CD4-positive, alpha-beta T cell treated with Interleukin-17A for 1 hour (primary cell): ENCODE measurements at places on chromosomes 12 and 14.
A peak's percentile ranks its signal among the peaks of the same experiment; 100 is the strongest.

DNA sequence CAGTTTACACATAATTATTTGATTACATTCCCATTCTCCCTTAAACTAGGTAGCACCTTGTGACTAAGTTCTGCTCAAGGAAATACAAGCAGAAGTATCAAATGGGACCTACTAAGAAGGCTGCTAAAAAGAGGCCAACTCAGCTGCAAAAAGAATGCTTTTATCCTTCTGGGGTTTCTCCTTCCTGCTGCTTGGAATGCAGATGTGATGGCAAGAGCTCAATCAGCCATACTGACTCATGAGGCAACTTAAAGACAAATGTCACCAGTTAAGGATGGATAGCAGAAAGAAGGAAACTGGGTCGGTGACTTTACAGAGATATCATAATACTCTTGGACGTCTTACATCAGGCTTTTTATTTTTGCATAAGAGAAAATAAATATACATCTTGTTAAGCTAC is 38.0 kb upstream of the RAP1B start:
- no peak for DNase-seq

GRCh38 chr12:45425426-45425825 is 209.5 kb downstream of the ANO6 start:
- no peak for DNase-seq

DNA sequence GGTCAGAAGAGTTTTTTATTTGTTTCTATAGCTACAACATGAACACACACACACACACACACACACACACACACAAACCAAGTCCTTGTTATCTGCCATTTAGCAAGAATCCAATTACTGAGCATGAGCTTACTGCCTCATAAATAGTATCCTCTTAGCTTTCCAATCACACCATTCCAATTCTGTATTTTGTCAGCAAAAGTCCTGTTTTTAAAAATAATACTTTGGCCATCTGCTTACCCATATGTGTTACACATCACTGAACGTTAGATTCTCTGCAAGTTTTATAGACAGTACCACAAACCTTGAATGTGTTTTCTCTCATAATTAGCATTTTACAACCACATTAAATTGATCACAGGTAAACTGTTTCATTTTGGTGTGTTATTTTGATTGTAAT is 1905.4 kb upstream of the FLRT2 start:
- DNase-seq = no peak

- DNase-seq = no peak
These were observed 106.7 kb downstream of the KIF26A start for GRCh38 chr14:104245075-104245474.

DNA sequence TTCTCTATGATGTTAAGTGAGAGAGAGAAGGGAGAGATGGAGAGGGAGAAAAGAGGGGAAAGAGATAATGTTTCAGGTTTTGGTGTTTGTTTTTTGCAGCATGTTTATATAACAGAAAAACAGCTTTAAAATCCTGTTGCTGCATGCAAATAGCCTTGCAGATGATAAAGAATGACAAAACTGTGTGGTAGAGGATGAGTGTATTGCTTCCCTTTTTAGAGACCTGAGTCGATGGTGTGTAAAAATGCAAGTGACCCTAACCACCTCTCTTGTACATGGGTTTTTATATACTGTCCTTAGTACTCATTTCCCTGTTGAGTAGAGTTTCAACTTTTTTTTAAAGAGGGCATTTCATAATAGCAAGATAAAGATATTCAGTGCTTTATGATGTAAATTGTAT is 249.1 kb downstream of the AKAP6 start:
- DNase-seq = no peak

- no peak for DNase-seq
These were observed 64.2 kb upstream of the OVCH1 start for GRCh38 chr12:29561664-29562071.

DNA sequence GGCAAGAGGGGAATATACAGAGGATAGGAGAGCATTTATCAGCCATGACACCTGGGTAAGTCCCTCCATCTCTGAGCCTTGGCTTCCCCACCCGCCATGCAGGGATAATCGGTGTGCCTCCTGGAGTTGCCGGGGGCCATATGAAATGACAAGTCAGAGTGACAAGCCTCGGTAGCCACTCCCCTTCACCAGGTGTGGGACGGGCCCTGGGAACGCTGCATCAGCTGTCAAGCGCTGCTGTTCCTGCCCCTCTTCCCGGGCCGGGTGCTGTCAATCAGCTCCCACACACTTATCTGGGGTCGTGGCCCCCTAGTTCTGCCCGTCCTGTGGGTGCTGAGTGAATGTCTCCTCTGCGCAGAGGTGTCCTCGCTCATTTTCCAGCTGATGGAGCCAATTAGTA is 57.2 kb downstream of the MVK start:
- no peak for DNase-seq

- DNase-seq = no peak
These were observed 48.9 kb downstream of the HRK start for GRCh38 chr12:116832353-116832752.

DNA sequence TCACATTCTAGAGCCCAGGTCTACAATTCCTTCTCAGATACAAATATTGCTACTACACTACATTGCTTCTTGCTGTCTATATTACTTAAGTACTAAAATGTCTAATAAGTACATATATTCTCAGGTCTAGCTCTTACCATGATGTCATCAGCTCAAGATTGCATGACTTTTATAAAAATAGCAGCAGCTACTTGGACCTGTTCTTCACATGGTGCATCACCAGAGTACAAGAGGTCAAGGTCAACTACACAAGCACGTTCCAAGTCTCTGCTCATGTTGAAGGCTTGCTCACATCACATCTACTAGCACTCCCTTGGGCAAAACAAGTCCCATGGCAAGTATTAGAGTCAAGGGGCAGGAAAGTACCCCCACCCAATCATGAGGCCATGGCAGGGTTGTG is 465.6 kb downstream of the MED13L start:
- DNase-seq = no peak

- no peak for DNase-seq
These were observed 1.8 kb downstream of the TM7SF3 start for GRCh38 chr12:27012239-27012981.

DNA sequence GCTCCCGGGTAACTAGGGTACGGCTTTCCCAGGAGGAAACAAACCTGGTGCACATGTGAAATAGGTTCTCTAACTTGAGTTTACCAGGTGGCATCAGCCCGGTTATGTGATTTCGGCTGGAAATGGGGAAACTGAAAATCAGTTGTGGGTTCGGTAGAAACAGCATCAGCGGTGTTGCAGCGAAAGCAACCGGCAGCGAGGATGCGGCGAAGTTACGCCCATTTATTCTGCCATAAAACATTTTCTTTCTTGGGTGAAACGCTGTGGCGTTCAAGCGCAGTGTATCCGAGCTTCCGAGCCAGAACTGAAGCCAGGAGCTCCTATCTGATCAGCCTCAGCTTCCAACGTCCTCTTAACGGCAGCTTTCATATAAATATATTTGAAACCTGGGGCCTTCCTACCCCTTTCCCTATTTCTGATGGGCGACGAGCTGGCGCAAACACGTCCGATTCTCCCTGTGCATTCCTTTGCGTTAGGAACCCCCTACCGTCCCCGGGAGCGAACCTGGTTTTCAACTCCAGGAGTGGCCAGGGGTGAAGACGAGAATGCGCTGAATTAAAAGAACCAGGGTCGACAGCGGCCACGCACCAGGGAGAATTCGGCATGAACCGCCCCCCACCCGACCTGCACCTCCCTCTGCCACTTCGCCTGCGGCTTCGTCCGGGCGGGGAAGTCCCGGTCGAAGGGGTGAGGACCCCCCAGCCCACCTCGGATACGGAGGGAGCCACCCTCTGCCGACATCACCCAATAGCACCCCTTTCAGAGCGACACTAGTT is 1.6 kb downstream of the DPF3 start:
- peak; percentile 34 for DNase-seq

DNA sequence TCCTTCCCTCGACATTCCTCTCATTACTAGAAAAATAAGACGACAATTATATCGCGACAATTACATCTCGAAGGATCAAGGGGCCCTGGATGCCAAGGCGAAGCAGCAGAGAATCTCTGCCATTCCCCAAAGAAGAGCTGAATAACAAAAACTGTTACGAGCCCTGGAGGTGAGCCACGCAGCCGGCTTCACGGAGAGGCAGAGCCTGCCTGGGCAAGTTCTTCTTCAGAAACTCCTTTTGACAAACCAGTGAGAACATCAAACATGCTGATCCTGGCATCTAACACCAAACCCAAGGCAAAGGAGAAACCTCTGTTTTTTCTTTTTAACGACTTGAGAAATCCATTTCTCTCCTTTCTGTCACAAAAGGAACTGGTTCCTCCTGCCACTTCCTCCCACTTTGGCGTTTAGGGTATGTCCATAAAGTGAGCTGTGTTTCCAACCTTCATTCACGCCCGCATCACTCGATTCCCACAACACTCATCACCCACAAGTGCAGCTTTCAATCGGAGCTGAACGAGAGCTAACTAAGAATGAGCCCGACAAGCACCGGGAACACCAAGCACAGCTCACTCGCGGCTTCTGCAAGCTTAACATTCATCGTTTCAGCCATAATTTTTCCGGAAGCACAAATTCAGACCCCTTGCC is 21.5 kb downstream of the CCDC88C start:
- DNase-seq = no peak
